Progenitor cell of endocrine pancreas (in vitro differentiated cells): ENCODE measurements at places on chromosomes 2 and 18.
A peak's percentile ranks its signal among the peaks of the same experiment; 100 is the strongest.

- H3K36me3 ChIP-seq, result peaks cover 2% of the 10 kb centered on the region
- peaks cover 49% of the 10 kb centered on the region for H3K27me3 ChIP-seq
- H3K4me3 ChIP-seq, result no peak overlapping the region
- peaks cover 14% of the 10 kb centered on the region for H3K4me1 ChIP-seq
- DNase-seq, result no peak
- H3K27ac ChIP-seq, result no peak overlapping the region
Measured at GRCh38 chr18:59902131-59902992, 2.6 kb downstream of the PMAIP1 start.

GRCh38 chr18:3046216-3046808 is 33.4 kb upstream of the LPIN2 start:
- H3K27me3 ChIP-seq, result no peaks in the 10 kb centered on the region
- no peak overlapping the region for H3K4me3 ChIP-seq
- no peaks in the 10 kb centered on the region for H3K36me3 ChIP-seq
- H3K4me1 ChIP-seq, result peaks cover 28% of the 10 kb centered on the region
- H3K27ac ChIP-seq, result peak overlapping the region; percentile 43

- no peak overlapping the region for H3K27ac ChIP-seq
- DNase-seq, result no peak
- peaks cover 29% of the 10 kb centered on the region for H3K27me3 ChIP-seq
- H3K4me1 ChIP-seq, result peaks cover 4% of the 10 kb centered on the region
Measured at GRCh38 chr2:25358249-25358815, 16.6 kb upstream of the DNMT3A start.

DNA sequence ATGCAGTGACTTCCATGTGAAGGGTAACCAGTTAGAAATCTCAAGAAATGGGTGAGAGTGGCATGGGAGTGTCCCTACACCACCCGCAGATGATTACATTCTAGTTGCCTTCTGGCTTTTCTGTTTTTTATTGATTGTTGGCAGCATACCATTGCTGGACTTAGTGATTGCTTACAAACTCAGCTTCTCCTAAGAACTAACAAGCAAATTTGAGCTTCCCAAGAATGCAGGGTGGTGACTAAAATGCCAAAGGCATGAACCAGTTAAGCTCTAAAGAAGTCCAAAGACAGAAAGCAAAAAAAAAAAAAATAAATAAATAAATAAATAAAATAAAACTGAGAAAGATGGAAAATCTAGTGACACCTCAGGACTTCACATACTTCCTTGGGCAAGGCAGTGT is 245.5 kb upstream of the PARD3B start:
- no peak for DNase-seq
- H3K36me3 ChIP-seq, result no peaks in the 10 kb centered on the region
- H3K27ac ChIP-seq, result no peak overlapping the region
- H3K27me3 ChIP-seq, result no peaks in the 10 kb centered on the region
- peaks cover 9% of the 10 kb centered on the region for H3K4me1 ChIP-seq
- no peak overlapping the region for H3K4me3 ChIP-seq

- H3K4me3 ChIP-seq, result peak within 1 kb of the TSS; percentile 84
- peak; percentile 39 for DNase-seq
- peaks cover 21% of the 10 kb centered on the region for H3K4me1 ChIP-seq
- peaks cover 8% of the 10 kb centered on the region for H3K27me3 ChIP-seq
- no peaks in the 10 kb centered on the region for H3K36me3 ChIP-seq
Measured at GRCh38 chr18:5543773-5544389, at the start of gene EPB41L3. TSS of gene EPB41L3 (minus strand) at chr18:5543997. CDS start at chr18:5489183, 54,814 bp downstream.

- DNase-seq, result no peak
- H3K27me3 ChIP-seq, result peaks cover 6% of the 10 kb centered on the region
- H3K27ac ChIP-seq, result no peak overlapping the region
Measured at GRCh38 chr2:231483398-231484329, 19.4 kb upstream of the NCL start.

DNA sequence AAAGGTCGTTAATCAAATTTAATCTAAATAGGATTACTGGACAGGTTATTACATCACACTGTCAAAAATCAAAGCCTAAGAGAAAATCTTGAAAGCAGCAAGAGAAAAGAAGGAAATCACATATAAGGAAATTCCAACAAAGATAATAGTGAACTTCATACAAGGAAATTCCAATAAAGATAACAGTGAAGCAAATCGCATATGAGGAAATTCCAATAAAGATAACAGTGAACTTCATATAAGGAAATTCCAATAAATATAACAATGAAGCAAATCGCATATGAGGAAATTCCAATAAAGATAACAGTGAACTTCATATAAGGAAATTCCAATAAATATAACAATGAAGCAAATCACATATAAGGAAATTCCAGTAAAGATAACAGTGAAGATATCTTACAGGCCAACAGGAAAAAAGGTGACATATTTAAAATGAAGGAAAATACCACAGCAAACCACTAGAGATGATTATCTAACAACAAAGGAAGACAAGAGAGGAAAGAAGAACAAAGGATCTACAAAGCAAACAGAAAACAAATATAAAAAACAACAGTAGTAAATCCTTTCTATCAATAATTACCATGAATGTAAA is 787.7 kb downstream of the CCDC85A start:
- H3K4me3 ChIP-seq, result no peak overlapping the region
- no peaks in the 10 kb centered on the region for H3K4me1 ChIP-seq
- H3K36me3 ChIP-seq, result no peaks in the 10 kb centered on the region
- DNase-seq, result no peak
- H3K27me3 ChIP-seq, result no peaks in the 10 kb centered on the region
